ENCODE measurements at places on chromosomes 12 and 14. TPM values are rescaled to one million over a fixed set of nuclear protein-coding genes. Genes with fewer than 3 reads are reported as not detected.

Gene PZP
- not detected for total RNA-seq

Gene LAG3
- 2.0 TPM for total RNA-seq

Gene FAM222A
- total RNA-seq: 1.2 TPM

Gene SLC7A8
- 4.0 TPM for total RNA-seq

Gene ISCA2
- 23.6 TPM for total RNA-seq

Gene SRGAP1
- total RNA-seq: 15.2 TPM

Gene LMNTD1
- not detected for total RNA-seq

Gene PAX9
- total RNA-seq: 1.9 TPM

Gene DPF3
- 2.4 TPM for total RNA-seq

Gene DENR
- total RNA-seq: 62.9 TPM

Gene TPH2
- 0.24 TPM for total RNA-seq

Gene GPR84
- not detected for total RNA-seq

Gene MYO1H
- total RNA-seq: not detected

Gene CHGA
- total RNA-seq: not detected

Gene ANAPC7
- total RNA-seq: 54.1 TPM

Gene ARHGAP9
- total RNA-seq: 2.5 TPM

Gene KRT77
- total RNA-seq: not detected

Gene SELPLG
- 4.9 TPM for total RNA-seq

Gene KRT83
- total RNA-seq: not detected

Gene ATP23
- total RNA-seq: 3.4 TPM

Gene OR4M1
- not detected for total RNA-seq

Gene TCL1A
- total RNA-seq: not detected

Gene LTB4R
- total RNA-seq: 5.5 TPM

Gene MANSC1
- total RNA-seq: 2.9 TPM

Gene GPR162
- 6.0 TPM for total RNA-seq

Gene AQP2
- not detected for total RNA-seq

Gene LBHD2
- total RNA-seq: not detected

Gene CDH24
- 17.4 TPM for total RNA-seq

Gene SYNDIG1L
- total RNA-seq: not detected

Gene NKX2-8
- total RNA-seq: not detected

Gene KRT74
- not detected for total RNA-seq

Gene HOXC12
- total RNA-seq: not detected

Gene HELB
- 4.5 TPM for total RNA-seq

Gene PLEKHG7
- total RNA-seq: 0.68 TPM

Gene GPR135
- total RNA-seq: 6.7 TPM

Gene LGALS3
- 37.4 TPM for total RNA-seq

Gene NTF3
- 8.9 TPM for total RNA-seq

Gene ACSS3
- total RNA-seq: 13.9 TPM

Gene KRT71
- not detected for total RNA-seq

Gene PTGER2
- not detected for total RNA-seq

Gene CATSPERB
- not detected for total RNA-seq

Gene CLEC14A
- not detected for total RNA-seq

Gene OR6C2
- total RNA-seq: not detected

Gene NTN4
- total RNA-seq: 22.6 TPM

Gene TRIM9
- total RNA-seq: 4.7 TPM

Data from astrocyte (in vitro differentiated cells and primary cell).